ENCODE measurements at places on chromosomes 16 and 17.

DNA sequence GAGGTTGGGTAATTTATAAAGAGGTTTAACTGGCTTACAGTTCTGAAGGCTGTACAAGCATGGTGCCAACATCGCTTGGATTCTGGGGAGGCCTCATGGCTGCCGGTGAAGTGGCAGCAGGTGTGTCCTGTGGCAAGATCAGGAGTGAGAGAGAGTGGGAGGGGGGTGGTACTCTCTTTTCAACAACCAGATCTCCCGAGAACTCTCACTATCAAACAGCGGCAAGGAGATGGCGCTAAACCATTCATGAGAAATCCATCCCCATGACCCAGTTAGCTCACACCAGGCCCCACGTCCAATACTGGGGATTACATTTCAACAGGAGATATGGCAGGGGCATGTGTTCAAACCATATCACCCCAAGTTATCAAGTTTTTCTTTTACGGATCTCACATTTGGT is 44.0 kb upstream of the CBX4 start:
- no peak for DNase-seq

DNA sequence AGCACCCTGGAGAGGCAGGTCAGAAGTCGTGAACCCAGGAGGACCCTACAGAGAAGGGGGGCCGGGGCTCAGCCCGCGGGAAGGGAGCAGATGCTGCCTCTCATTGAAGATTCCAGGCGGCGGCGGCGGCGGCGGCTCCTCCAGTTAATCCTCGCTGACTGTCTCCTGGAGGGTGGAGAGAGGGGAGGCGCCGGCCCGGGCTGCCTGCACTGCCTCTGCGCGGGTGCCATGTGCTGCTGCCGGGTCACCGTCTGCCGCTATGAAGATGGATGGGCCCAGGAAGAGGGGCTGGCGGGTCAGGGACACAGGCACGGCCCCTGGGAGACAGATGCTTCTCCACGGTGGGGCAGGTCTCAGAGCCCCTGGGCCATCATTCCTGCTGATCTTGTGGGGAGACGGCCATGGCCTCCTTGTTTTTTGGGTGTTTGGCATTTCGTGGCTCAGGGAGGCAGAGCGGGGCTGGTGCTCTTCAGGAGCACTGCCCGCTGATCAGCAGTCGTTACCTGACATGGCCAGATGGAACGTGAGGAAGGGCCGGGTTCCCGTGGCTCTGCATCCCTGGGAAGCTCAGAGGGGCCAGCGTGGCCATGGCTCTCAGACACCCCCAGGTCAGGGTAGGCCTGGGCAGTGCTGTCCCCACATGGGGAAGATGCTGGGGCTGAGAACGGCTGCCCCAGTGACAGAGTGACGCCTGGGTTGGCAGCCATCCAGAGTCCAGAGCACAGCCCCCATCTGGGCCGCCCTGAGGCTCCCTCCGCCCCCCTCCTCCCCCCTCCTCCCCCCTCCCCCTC is 36.1 kb downstream of the GINS2 start:
- peak; percentile 27 for DNase-seq

DNA sequence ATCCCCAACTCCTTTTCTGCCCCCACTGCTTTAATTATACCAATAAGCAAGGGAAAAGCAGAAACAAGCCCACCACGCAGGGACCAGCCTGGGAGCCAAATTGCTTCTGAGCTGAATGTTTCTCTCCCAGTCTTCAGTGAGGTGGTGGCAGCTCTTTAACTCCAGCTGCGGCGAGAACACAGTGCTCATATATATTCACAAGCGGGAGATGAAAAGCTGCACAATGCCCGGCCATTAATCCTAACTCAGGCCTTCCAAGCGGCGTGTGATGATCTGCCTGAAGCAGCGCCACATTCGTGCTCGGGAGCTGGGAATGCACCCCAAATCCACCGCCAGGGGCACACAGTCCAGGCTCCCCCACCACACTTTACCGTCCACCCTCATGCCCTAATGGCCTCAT is 203.7 kb upstream of the SDK2 start:
- no peak for DNase-seq

- no peak for DNase-seq
Measured at GRCh38 chr16:84449156-84450140, 55.0 kb downstream of the MEAK7 start.

DNA sequence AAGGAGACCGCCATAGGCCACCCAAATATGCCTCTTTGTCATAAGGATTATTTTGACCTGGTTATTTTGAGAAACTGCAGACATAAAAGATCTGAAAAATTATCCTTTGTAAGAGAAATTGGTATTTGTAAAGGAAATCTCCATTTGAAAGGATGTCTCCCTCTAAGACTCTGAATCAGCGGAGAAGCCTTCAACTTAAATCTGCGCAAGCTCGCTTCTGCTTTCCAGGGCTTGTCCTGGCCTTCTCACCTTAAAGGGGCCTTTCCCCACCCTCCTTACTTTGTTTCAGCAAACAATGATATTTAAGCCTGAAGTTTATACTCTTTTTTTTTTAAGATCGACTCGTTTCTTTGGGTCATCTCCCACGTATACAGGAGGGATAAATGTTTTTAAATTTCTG is 34.5 kb downstream of the HSBP1 start:
- no peak for DNase-seq

- DNase-seq: no peak
Measured at GRCh38 chr17:67212231-67212630, 32.8 kb downstream of the HELZ start.

DNA sequence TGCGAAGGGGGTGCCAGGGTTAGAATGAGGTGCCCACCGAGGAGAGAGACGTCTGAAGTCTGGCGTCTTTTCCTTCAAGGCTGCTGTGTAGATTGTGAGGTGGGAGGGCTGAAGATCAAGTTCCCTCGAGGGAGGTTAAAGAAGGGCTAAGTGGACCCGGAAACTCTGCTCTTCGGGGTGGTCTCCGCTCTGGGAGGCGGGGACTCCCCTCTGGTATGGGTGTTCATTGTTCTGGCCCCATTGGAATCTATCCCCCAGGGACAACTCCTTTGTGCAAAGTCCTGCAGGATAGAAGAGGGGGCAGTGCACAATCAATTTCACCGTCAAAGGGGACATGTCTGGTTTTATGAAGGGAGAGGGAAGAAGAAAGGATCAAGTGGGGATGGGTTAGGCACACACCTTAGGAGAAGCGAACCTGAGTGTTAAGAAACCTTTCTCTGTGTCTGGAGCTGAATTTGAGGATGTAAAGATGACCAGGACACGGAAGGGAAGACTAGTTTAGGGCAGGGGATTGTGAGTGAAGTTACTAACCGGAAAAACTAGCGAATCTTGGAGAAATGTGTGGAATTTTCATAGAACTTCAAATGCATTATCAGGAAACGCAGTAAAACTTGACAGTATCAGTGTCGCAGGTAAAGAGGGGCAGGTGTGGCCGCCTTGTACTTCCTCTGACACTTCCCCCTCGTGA is 809 bp upstream of the RAB34 start:
- DNase-seq: no peak

- DNase-seq: peak; percentile 55
Measured at GRCh38 chr17:78842881-78843565, 2.4 kb upstream of the USP36 start.
